ENCODE measurements at places on chromosomes 1 and 21.
A peak's percentile ranks its signal among the peaks of the same experiment; 100 is the strongest.

DNA sequence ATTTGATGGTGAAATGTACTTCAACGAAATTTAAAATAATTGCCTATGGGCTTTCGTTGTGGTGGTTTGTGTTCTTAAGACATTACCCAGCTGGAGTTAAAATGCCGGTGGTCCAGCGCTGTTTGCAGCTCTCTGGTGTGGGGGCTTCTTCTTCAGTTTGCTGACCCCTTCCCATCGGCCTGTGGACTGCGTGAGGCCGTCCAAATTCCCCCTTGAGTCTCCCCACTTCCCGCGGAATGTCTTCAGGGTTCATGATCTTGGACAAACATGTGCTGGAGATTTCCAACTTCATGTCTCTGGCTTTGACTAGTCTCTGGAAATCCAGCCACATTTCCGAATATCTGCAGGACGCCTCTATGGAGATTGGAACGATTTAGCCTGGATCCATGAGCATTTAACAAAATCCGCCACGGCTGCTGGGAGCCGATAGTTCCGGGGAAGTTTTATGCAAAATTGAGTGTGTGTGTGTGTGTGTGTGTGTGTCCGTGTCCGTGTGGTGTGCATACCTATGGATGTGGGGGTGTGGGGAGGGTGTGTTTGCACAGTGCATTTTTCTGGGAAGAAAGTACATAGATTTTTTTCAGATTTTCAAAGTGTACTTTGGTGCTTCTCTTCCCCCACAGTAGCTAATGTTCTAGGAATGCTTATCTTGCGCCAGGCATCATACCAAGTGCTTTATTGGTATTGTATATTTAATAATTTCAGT, 117.2 kb downstream of the PCP4 start:
- DNase-seq = no peak

- DNase-seq = peak; percentile 40
These were observed 3.9 kb upstream of the MEF2D start for GRCh38 chr1:156504438-156504813.

DNA sequence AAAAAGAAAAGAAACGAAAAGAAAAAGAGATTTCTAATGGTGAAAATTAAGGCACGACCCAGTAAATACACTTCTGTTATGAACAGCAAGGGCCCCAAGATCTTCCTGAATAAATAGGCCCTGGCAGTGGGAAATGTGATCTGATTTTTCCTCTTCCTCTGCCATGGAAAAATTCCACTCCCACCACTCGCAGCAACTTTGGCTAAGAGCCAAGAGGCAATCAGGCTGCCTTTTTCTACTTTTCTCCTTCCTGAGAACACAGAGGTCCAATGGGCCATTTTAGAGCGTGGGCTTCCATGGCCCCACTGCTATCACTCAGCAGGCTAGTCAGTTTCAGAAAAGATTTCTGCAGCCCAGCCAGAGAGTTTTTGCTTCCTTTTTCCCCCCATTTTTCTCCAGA, 33.7 kb upstream of the AK4 start:
- no peak for DNase-seq

- no peak for DNase-seq
These were observed 20.8 kb downstream of the ZBTB8B start for GRCh38 chr1:32485554-32486255.

DNA sequence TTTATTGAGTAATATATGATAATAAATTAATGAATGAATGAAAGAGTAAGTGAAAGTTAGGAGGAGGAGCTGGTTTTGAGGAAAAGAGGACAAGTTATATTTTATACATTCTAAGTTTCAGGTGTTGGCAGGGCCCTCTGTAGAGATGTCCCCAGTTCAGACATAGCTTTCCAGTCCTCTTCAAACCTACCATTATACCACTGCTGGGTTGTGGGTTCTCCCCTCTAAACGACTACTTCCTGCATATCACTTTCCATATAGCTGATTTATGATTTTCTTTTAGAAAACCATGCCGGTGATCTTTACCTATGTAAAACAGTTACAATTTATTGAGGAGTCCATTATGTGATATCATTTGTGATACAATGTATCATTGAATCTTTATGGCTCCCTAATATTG, 116.9 kb downstream of the RUNX1 start:
- no peak for DNase-seq

DNA sequence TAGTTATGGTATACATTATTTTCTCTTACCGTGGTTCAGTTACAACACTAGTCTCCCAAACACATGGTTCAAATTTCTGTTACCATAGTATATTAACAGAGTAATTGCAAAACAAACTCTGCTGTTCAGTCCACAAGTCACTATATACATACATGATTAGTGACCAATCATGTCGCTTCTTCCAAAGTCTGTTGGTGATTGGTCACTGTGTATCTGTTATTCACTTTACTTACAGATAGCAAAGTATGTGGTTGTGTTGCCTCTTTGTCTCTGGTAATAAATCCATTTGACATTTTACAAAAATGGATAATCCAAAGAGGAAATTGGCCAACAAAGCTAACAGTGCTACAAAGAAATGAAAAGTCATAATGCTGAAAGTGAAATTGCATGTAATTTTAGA, 107.2 kb downstream of the RABGAP1L start:
- no peak for DNase-seq

DNA sequence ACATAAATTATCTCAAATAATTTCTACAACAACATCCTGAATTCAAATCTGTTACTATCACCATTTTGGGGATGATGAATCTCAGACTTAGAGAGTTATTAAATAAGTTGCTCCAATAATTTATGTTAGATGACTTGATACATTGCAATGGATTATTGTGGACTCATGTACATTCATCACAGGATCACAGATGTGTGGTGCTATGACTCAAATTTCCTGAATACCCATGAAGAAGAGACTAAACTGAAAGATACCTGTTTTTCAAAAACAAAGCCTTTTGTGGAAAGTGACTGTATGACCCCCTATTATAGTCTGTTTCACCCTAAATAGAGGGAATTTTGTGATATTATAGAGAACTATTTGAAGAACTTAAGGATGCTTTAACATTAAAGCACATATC, 315.0 kb downstream of the PLA2G4A start:
- no peak for DNase-seq

- DNase-seq = no peak
These were observed 11.0 kb upstream of the TMEM200B start for GRCh38 chr1:29134695-29135028.
